ENCODE measurements at places on chromosomes 16 and 17.

GRCh38 chr16:72367851-72368250 lies 195.9 kb upstream of the PMFBP1 start:
- DNase-seq, result no peak

DNA sequence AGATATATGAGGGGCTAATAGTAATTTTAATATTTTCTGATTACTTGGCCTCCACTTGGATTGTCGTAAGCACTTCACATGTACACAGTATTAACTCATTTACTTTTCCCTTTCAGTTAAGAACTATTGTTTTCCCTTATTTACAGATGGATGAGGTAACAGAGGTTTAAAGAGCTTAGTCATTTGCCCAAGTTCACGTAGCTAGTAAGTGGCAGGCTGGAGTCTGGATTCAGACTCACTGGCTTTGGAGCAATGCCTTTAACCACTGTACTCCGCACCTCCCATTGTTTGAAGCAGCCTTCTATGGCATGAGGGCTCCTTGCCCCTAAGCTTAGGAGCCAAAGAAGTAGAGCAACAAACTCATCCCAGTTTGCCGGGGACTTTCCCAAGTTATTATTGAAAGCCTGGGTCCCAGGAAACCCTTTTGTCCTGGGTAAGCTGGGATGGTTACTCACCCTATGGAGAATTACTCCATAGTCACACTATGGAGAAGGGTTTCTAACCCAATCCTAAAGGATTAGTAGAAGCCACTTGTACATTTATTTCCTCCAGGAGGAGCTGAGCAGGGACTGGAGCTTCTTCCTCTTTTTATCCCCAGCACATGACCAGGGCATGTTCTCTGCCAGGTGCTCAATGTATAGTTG lies 12.3 kb downstream of the FOXL1 start:
- no peak for DNase-seq

DNA sequence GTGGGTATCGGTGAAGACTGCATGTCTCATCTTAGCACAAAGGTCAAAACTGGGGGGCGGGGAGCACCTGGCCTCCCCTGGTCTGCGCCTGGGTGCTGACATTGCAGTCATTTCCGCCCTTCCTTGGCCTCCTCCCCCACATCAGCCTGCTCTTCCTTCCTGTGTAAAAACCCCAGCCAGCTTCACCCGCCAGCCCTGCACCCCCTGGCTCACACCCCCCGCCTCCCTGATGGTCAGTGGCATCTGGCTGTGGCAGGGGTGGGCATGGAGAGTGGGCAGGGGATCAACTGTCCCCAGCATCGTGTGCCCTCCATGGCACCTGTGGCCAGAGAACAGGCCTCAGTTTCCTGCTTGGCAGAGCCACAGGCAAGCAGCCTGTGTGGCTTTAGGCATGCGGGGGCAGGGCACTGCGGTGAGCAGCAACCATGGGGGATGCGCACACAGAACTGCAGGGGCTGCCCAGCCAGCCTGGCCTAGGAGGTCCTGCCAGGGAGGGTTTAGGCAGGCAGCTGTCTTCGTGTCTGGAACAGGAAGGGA lies 26.5 kb upstream of the LASP1NB start:
- DNase-seq, result peak; percentile 82

- no peak for DNase-seq
Measured at GRCh38 chr17:80365001-80365965, 49.7 kb upstream of the ENDOV start.

DNA sequence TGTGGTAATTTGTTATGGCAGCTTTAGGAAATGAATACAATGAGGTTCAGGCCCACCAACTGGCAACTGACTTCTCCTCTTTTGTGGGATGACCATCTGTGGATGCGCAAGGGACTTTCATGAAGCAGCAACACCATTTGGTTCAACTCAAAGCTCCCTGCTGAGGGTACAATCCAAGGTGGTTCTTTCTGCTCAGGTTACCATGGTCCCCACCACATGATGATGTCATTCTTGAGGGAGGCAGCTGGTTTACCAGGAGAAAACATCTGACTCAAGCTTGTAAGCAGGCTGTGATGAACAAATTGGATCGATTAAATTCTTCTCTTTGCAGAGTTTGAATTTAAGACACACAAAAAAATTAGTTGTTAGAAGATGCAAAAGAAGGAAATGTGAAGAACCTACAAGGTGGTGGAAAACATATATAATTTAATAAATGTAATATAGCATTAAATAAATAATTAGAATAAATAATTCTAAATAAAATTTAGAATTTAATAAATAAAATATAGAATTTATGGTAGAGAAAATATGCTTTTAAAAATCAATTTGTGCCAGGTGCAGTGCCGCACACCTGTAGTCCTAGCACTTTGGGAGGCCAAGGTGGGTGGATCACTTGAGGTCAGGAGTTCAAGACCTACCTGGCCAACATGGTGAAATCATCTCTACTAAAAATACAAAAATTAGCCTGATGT lies 67.6 kb upstream of the ANKFN1 start:
- DNase-seq, result no peak

DNA sequence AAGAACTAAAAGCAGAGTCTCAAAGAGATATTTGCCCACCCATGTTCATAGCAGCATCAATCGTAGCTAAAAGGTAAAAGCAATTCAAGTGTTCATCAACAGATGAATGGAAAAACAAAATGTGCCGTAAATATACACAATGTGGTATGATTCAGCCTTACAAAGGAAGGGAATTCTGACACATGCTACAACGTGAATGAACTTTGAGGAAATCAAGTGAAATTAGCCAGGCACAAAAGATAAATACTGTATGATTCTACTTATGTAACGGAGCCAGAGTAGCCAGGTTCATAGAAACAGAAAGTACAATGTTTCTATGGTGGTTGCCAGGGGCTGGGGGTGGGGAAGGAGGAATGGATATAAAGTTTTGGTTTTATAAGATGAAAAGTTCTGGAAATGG lies 57.8 kb upstream of the IL34 start:
- no peak for DNase-seq

DNA sequence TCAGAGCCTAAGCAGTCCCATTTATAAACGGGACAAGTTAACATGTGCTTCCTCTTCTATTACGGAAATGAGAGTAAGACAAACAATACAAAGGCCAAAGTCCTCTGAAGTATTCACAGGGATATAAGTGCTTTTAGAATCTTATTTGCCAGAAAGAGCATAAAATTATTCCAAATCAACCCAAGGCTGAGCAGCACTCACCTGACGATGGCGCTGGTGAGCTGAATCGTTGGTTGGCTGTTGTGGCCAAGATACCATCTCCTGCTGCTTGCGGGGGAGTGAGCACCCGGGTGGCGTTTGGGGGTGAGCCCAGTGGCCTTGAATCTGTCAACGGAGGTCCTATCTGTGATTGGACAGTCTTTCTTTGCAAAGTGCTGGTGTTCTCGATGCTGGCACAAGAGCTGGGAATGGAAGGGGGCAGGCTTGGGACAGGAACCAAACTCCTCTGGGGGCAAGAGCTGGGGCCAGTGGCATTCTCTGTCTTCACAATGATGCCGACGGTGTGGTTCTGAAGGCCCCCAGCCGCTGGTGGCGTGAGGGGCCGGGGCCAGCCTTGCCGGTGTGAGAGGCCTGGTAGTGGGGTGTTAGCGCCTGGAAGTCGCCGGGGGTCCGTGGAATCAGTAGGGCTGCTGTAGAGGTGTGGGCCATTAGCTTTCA lies 9.5 kb upstream of the DHRS13 start:
- DNase-seq, result no peak

GRCh38 chr16:10957771-10958482 lies 13.6 kb downstream of the CLEC16A start:
- no peak for DNase-seq

DNA sequence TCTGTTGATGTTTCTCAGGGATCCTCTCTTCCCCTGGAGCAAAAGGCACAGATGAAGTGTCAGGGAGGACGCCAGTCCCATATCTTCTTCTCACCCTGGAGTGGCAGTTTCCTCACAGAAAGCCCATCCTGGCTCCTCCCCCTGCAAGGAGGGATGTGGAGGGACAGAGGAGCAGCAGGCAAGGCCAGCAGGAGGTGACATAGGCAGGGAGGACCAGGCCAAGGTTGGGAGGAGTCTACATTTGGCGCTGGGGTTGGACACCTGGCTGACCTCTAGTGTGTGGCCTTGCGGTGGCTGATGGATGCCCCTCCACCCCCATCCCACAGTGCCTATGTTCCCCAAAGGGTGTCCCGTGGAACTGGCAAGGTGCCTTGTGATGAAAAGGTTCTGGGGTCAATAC lies 125.4 kb downstream of the SEC14L1 start:
- DNase-seq, result no peak

GRCh38 chr16:47247690-47248089 lies 103.9 kb upstream of the NETO2 start:
- no peak for DNase-seq

GRCh38 chr17:73096866-73097265 lies 4.4 kb upstream of the SLC39A11 start:
- DNase-seq, result no peak

DNA sequence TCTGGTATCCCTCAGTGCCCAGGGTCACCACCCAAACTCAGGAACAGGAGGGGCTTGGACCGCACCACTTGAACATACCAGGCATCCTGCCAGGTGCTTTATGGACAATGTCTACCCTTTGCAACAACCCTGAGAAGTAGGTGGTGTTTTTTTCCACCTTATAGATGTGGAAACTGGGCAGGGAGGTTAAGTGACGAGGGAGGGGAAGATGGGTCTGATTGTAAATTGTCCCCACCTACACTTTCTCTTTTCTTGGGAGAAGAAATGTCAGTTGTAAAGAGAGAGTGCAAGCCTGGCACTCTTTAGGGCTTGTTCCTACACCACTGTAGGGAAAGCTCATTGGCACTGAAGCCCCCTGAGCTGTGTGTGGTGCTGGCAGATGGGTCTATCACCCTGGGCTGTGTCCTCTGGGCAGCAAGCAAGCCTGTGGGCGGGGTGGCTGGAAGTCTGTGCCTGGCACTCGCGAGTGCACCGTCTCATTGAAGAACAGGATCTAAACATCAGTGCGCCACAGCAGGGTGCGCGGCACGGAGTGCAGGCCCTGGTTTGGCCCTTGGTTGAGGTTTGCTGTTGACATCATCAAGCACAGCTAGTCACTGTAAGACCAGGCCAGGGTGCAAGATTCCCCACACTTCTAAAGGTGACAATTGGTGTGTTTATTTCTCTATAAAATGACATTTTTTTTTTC lies 15.1 kb downstream of the NOD2 start:
- no peak for DNase-seq

DNA sequence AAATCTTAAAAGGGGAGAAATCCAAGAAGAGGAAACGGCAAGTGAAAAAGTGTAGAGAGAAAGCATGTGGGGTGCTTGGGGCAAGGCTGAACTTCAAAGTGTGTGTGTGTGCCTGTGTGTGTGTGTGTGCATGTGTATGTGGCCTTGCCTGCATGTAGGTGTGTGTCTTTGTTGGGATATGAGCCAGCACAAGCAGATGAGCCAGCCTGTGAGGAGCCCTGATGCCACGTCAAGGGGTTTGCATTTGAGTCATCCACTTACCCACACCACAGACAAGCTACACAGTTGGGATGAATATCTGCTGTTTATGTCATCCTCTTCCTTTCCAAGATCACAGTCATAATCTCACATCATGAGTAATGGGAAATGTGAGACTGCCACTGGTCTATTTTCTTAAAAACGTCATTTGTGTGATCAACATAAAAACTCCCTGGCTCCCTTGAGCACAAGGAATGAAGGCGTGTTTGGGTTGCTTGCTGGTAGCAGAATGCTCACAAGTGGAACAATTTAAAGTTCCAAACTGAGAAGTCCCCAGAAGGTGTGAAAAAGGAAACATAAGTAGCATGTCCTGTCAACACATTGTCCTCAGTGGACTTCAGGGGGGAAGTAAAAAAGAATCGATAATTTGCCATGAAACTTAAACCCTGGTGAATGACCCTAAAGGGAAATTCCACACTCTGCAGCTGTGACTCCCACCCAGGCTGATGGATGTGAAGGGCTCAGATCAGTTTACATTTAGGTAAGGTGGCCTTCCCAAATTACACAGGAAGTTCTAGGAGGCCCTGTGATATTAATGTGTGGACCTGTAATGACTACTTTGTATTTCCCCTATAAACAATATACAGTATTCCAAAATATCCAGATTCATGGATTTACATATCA lies 14.7 kb downstream of the KCTD19 start:
- no peak for DNase-seq

- DNase-seq, result no peak
Measured at GRCh38 chr16:7093511-7093910, 239.1 kb upstream of the RBFOX1 start.

DNA sequence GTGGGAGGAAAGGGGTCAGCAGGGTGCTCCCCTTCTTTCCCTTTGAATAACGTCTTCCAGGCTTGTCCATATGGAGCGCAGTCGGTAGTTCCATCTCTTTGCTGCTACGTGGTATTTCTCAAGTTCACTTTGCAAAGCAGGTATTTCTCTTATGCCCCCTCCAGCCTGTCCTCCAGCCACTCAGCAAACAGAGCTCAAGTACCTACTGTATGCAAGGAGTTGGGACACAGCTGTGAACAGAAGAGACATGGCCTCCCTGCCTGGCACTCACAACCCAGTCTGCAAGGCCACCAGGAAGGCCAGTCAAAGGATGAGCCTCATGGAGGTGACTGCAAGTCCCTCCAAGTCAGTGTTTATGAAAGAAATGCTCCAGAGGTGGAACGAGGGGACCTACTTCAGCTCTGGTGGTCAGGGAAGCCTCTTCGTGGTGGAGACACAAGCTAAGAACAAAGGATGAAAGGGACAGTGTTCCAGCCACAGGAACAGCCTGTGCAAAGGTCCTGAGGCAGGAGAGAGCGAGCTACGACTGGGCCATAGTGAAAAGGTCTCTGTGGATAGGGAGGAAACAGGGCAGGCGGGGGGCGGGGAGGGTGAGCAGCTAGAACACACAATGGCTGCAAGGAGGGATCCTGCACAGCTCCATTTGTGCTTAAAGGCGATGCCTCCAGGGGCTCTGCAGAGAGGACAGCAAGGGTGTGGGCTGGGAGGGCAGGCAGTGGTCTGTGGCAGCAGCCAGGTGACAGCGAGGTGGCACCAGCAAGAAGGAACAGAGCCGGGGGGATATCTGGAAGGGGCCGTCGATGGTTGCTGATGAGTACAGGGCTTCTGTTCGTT lies 32.6 kb downstream of the PPL start:
- no peak for DNase-seq

GRCh38 chr16:64951193-64951592 lies 170.7 kb downstream of the CDH11 start:
- DNase-seq, result no peak

GRCh38 chr17:4165301-4166010 lies 22.5 kb downstream of the CYB5D2 start:
- DNase-seq, result no peak

DNA sequence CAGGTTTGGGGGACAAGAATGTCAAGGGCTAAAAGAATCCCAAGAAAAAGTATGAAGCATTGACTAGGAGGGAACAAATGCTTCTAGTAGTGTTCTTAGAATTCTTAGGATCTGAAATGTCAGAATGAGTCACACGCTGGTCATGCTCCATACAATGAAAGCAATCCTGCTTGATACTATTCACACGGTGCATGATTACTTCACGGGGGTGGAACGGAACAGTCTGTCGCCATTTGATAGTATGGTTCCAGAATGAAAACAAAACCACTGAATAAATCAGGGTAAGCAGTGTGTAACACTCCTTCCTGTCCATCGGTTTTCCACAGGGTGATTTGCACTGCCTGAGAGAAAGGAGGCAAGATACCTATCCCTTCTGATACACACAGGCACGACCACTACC lies 22.9 kb upstream of the YWHAE start:
- DNase-seq, result no peak

All from T-helper 22 cell (primary cell).